ENCODE measurements at places on chromosomes 2 and 18.

DNA sequence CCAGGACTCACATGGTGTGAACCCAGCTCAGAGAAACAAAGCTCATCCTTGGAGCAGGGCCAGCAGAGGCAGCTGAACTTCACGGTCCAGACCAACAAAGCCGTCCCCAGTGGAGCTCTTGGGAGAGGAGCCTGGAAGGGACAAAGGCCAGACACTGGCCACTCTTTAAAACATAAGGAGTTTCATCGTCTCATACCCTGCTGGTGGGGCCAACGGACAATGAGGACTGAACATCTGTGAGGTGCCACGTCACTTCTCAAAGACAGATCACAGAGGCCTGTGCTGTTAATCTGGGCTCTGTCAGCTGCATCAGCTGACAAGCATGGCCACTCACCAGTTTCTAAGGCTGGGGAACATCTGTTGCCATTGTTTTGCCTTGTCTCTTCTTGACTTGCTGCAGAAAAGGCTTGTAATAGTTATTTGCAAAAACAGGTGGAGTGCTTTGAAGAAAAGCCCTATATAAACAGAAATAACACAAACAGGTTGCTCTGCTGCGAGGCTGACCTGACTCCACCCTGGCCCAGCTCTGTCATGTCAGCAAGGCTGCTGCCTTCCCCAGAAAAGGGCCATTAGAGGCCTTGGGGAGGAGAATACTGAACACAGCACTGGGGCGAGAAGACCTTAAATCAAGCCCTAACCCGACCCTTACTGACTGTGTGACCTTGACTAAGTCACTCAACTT lies 68.1 kb upstream of the DAPL1 start:
- DNase-seq = peak; percentile 62

DNA sequence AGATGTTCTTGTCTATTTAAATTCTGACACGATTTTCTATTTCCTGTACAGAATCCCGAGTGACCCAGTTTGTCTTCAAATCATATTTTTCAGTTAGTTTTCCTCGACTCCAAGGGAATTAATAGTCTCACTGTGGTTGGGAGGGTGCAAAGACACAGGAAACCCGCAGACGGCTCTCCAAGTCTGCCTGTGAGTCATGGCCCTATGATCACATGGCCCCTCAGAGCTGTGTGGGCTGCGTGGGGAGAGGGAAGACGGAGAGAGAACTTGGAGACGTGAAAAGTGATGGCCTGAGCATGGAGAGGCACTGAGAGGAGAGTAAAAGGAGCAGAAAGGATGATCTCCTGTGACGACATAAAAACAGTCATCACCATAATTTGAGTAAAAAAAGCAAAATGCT lies 989.9 kb downstream of the DCDC2C start:
- DNase-seq = no peak

GRCh38 chr18:48621815-48622555 lies 83.2 kb downstream of the CTIF start:
- DNase-seq = no peak

- DNase-seq = peak; percentile 99
These were observed 5.0 kb upstream of the ATP9B start for GRCh38 chr18:79064228-79064627.

DNA sequence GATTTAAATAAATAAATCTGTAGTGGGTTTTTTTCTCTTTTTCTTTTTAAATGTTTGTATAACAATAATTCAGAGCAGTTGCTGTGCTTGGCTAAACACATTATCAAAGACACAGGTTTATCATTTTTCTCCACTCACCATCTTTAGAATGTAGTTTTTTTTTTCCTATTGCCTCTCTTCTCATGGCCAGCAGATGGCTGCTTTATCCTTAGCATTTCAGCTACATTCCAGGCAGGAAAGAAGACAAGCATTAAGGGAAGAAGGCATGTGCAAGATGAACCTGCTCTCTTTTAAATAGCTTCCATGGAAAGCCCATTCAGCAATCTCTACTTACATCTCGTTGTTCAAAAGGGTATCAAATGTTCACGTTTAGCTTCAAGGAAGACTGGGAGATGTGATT lies 42.6 kb downstream of the ARHGAP15 start:
- no peak for DNase-seq

DNA sequence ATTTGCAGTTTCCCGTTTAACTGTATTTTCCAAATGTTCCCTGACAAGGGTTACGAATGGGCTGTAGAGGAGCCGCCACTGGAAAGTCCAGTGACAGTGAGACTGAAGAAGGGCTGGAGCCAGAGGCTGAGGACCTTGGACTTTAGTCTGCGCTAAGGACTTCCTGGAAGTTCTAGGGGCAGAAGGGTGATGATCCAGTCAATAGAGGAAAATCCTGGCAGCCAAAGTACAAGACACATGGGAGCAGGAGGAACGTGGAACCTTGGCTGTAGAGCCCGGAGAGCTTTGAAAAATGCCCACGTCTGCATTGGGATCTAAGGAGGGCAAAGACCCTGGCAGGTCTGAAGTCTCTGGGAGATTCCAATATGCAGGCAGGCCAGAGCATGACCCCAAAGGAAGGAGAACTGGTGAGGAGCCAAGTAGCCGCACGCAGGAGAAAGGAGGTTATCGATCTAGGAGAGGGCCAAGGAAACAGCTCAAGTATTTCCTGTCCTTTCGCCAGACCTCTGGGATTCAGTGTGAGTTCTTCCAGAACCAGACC lies 28.5 kb downstream of the MBP start:
- DNase-seq = no peak

- no peak for DNase-seq
These were observed 21.0 kb downstream of the KDSR start for GRCh38 chr18:63346031-63346430.

DNA sequence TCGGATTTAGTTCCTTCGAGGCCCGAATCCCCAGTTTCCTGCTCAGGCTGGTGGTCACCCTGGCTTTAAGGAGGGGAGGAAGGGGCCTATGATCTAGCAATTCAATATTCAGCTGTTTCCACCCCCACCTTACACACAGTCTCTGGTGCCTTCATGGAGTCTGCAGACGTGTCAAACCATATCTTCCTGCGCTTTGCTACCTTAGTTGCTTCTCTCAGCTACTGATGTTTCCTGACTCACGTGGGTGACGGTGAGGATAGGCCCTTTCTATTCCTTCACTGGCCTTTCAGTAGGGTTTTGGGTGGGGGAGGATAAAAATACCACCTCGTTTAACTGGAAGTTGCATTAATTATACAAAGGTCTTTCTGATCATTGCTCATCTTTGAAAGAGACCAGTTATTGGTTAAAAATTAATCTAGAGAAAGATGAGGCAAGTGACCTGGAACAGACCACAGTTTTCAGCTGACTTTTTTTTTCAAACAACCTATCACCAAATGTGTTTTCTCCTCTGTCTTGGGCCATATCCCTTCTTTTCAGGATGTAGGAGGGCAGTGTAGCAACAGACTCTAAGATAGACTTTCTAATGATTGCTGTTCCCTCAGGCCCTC lies 49.7 kb downstream of the SH2D6 start:
- DNase-seq = no peak

GRCh38 chr2:99572373-99573164 lies 82.8 kb upstream of the REV1 start:
- peak; percentile 29 for DNase-seq

DNA sequence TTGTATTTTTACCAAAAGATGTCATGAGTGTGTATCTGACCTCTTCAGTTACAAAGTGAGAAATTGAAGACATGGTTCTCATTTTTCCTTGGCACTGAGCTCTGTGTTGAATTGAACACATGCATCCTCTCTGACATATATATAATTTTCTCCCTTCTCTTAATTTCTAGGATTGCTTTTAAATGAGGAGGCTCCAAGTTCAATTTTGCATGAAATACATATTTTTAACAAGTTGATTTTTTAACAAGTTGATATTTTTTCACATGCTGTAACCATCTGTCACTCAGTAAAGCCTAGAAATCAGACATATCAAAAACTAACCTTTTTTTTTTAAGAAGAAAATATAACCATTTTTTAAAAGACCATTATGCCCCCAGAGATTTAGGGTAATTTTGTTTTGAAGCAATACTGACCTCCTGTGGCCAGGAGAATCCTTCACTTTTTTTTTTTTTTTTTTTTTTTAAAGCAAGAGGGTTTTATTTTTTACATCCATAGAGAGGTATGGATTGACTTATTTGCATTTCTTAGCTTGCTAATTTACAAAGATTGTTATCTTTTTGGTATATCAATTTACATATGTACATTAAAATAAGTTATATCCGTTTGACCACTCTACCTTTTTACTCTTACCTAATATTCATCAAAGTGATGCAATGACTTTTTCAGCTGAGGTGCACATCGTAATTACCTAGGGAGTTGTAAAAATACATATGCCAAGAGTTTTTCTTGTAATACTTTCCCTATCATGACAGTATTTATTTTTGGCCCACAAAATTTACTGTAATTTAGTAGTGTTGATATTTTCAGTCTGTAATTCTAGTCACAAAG lies 161.8 kb downstream of the SOCS6 start:
- no peak for DNase-seq

- no peak for DNase-seq
These were observed 62.1 kb downstream of the LBH start for GRCh38 chr2:30293303-30293921.

- no peak for DNase-seq
These were observed at the start of gene VIL1 for GRCh38 chr2:218418717-218419458. Gene VIL1 (plus strand): TSS chr2:218419123. CDS start chr2:218423779, 4,656 bp downstream.

GRCh38 chr2:217922101-217923006 lies 80.4 kb downstream of the TNS1 start:
- DNase-seq = no peak

DNA sequence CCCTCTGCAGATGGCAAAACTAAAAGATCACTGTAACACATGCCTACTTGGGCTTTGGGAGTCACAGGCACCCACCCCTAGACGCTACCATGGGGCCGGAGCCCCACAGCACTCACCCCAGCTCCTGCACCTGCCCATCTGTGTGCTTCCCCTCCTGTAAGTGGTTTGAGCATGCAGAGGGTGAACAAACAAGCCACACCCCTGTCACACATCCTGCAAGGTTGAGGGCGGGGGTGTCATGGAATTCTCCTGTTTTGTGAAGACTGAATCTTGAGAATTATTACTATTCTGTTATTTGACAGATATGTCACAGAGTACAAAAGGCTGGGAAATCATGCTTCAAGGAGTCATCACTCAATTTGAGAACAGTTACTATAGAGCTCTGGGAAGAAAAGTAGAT lies 60.9 kb downstream of the RFTN2 start:
- DNase-seq = no peak

GRCh38 chr2:134425724-134426496 lies 172.0 kb downstream of the MGAT5 start:
- DNase-seq = no peak

DNA sequence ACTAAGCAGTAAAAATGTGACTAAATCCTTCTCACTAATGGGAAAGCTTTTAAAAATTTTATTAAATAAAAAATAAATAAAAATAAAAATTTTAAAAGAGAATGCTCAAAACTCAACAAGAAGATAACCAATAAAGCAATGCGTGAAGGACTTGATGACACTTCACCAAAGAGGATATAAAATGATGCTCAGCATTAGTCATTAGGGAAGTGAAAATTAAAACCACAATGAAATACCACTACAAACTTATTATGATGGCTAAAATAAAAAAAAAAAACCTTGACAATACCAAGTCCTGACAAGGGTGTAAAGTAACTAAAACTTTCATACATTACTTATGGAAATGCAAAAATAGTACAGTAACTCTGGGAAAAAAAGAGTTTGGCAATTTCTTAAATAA lies 3.3 kb upstream of the WDR75 start:
- no peak for DNase-seq

DNA sequence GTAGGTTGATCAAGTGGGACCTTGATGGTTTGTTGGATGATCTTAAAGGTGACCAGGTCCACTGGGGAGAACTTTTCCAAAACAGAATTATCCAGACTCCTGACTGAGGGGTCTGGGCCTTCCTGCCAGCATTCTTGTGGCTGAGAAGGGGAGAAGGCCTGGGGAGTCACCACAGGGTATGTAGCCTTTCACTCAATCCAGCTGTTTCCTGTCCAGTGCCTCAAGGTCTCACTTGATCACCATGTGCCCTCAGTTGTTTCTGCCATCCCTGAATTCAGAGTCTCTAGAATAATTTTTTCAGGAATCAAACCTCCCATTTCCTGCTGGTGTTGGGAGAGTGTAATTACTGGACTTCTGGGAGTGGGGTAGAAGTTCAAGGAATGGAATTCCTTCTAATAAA lies 54.4 kb upstream of the TANC1 start:
- no peak for DNase-seq

DNA sequence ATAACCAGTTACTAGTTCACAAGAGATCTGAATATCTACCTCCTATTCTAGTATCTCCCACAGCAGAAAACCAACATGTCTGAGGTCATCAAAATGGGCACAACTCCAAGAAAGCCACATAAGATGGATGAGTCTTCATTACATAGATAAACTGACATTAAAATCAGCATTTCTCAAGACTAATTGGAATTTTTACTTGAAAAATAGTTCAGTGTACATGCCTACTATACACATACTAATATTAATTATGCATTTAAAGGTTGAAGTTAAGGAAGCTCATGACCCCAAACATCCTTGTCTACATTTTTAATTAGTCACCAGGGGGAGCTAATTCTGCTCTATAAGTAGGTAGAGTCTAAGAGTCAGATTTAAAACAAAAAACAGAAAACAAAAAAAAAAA lies 41.9 kb downstream of the ZNF521 start:
- no peak for DNase-seq

- DNase-seq = peak; percentile 0
These were observed 289.0 kb upstream of the TFPI start for GRCh38 chr2:187842978-187843847.

- DNase-seq = no peak
These were observed 9.4 kb upstream of the GNLY start for GRCh38 chr2:85684806-85685205.

DNA sequence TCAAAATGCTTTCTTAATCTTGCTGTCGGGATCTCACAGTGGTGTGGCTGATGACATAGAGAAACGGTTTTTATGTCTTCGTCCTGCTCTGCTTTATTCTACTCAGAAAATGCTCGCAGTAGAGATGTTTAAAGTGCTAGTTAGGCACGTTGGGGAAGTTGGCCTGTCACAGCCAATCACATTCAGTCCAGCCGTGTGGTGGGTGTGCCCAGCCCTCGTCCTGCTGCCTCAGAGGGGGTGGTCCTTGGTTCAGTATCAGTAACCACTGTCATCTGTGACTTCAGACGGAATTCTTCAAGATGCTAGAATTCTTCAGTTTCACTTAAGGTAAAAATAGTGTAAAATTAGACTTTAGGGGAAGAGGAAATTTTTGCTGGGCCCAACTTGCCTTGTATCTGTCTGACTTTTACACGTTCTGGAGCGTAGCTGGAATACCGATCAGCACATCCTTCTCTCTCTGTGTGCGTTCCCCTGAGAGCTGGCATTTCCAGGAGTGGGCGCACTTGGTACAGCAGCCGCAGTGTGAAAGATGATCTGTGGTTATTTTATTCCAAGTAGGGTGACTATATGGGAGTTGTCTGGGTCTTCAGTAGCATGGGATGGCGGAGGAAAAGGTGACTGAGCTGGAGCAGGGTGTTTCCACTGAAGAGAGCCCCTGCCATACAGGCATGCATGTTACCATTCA lies 18.5 kb downstream of the TRAF3IP1 start:
- DNase-seq = no peak

DNA sequence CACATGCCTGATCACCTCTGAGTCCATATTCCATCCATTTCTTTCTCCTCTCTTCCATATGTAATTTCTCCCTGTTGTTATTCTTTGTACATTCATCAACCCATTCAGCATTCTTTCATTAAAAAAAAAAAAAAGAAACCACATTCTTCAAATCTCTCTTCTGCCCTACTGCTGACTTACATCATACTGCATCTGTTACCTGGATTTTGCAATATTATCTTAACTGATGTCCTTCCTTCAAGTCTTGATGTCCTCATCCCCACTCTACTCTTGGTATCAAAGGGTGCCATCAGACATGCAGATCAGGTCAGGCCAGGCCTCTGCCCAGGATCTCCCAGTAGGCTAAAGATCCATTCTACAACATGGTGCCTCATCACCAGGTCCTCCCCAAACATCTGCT lies 90.6 kb downstream of the SGPP2 start:
- no peak for DNase-seq

Data from NCI-H524 treated with DMSO at 0.1 percent for 48 hours (cell line).